ENCODE measurements at places on chromosomes 7 and 10. TPM values are rescaled to one million over a fixed set of nuclear protein-coding genes. Genes with fewer than 3 reads are reported as not detected.

Gene ACTA2
- total RNA-seq = 329 TPM

- H3K4me1 ChIP-seq = no peaks in the 10 kb centered on the region
- no peak overlapping the region for H3K4me3 ChIP-seq
- no peak for DNase-seq
- H3K27me3 ChIP-seq = no peaks in the 10 kb centered on the region
- no peaks in the 10 kb centered on the region for H3K36me3 ChIP-seq
- no peak overlapping the region for H3K27ac ChIP-seq
These were observed 79.8 kb upstream of the RSU1 start for GRCh38 chr10:16896993-16897392.

DNA sequence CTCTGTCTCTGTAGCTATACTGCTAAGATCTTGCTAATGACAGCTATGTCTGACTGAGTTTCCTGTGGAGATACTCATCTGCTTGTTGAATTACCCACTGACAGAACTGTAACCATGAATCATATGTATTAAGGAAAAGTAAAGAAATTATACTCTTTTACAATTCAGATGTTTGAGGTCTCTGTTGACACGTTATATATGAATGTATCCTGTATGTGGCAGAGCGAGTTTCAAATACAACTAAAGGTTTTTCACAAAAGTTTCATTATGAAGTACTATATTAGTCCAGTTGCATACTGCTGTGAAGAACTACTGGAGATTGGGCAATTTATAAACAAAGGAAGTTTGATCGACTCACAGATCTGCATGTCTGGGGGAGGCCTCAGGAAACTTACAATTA lies 232.5 kb downstream of the CDK14 start:
- no peak overlapping the region for H3K4me3 ChIP-seq
- H3K4me1 ChIP-seq = peaks cover 35% of the 10 kb centered on the region
- no peaks in the 10 kb centered on the region for H3K27me3 ChIP-seq
- H3K27ac ChIP-seq = no peak overlapping the region
- no peak for DNase-seq

DNA sequence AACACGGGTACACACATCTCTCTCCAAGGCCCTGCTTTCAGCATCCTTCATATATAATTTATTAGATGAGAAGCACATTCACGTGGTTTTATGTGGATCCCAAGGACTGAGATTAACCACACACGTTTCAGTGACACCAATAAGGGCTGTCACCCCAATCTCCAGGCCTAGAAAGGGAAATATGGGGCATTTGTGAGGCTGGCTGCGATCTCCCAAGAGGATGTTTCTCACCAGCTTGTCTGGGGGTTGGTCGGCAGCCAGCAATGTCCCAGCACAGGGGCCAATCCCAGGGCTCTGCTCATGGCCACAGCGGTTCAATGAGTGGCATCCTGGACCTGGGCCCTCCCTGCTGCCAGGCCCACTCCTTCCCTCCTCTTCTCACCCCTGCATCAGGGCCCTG lies 115.5 kb downstream of the ITIH5 start:
- H3K36me3 ChIP-seq = no peaks in the 10 kb centered on the region
- no peaks in the 10 kb centered on the region for H3K4me1 ChIP-seq
- no peak for DNase-seq

DNA sequence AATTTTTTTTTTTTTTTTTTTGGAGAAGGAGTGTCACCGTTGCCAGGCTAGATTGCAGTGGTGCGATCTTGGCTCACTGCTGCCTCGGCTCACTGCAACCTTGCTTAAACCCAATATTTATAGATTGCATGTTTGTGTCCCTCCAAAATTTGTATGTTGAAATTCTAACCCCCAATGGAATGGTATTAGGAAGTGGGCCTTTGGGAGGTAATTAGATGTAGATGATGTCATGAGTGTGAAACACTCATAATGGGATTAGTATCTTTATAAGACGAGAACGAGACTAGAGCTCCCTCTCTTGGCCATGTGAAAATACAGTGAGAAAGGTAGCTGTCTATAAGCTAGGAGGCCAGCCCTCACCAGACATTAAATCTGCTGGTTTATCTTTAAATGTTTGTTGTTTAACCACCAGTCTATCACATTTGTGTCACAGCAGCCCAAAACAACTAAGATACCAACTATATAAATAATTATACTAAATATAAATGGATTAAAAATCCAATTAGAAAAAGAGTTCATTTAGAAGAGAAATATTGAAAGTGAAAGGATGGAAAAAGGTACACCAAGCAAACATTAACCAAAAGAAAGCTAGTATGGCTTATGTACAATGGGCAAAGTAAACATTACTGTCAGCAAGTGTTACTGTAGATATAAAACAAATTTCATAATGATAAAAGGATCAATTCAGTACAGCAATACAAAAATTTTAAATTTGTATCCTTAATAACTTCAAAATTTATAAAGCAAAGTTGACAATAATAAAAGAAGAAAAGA lies 9.3 kb downstream of the TCAF1 start:
- no peaks in the 10 kb centered on the region for H3K27me3 ChIP-seq
- H3K4me3 ChIP-seq = no peak overlapping the region
- H3K4me1 ChIP-seq = peaks cover 2% of the 10 kb centered on the region
- DNase-seq = no peak

GRCh38 chr7:108324053-108325038 lies 131.9 kb downstream of the NRCAM start:
- DNase-seq = no peak
- H3K36me3 ChIP-seq = no peaks in the 10 kb centered on the region
- H3K4me1 ChIP-seq = peaks cover 25% of the 10 kb centered on the region
- no peak overlapping the region for H3K4me3 ChIP-seq
- no peaks in the 10 kb centered on the region for H3K27me3 ChIP-seq

GRCh38 chr7:21507627-21508343 lies 35.1 kb upstream of the DNAH11 start:
- H3K36me3 ChIP-seq = peaks cover 20% of the 10 kb centered on the region
- no peak overlapping the region for H3K4me3 ChIP-seq
- H3K27ac ChIP-seq = no peak overlapping the region
- no peaks in the 10 kb centered on the region for H3K27me3 ChIP-seq
- DNase-seq = no peak

Gene AFAP1L2
- total RNA-seq = 5.7 TPM

GRCh38 chr7:23247046-23247602 lies 549 bp downstream of the GPNMB start:
- peak overlapping the region; percentile 76 for H3K27ac ChIP-seq
- DNase-seq = no peak
- peak overlapping the region; percentile 71 for H3K4me3 ChIP-seq
- peaks cover 6% of the 10 kb centered on the region for H3K27me3 ChIP-seq

- H3K27ac ChIP-seq = no peak overlapping the region
- no peak overlapping the region for H3K4me3 ChIP-seq
- no peak for DNase-seq
- peaks cover 16% of the 10 kb centered on the region for H3K4me1 ChIP-seq
- H3K36me3 ChIP-seq = peaks cover 1% of the 10 kb centered on the region
These were observed 86.4 kb downstream of the ADAM12 start for GRCh38 chr10:126301701-126302475.

DNA sequence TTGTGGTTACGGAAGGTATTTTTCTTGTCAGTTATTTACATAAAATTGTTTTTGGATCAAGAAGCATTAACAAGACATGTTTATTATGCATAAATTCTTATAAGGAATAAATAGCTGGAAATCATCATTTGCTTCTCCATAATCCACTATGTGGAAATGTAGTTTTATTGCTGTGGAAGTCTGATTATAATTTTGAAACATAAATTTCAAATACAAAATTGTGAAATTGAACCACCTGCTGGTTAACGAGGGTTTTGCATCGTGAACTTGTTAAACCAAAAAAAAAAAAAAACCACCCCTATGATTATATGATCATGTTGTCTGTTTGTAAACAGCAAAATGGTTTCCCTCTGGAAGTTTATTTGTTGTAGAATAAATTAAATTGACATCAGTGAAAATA lies 25.9 kb downstream of the ABRAXAS2 start:
- H3K27me3 ChIP-seq = no peaks in the 10 kb centered on the region
- no peak overlapping the region for H3K27ac ChIP-seq
- peaks cover 32% of the 10 kb centered on the region for H3K36me3 ChIP-seq

All from osteocyte (in vitro differentiated cells).